ENCODE measurements at places on chromosomes 7 and 10.

- DNase-seq: no peak
Observed at GRCh38 chr7:87473986-87474385, 1.5 kb downstream of the ABCB4 start.

- no peak for DNase-seq
Observed at GRCh38 chr10:490891-491571, 198.4 kb downstream of the DIP2C start.

DNA sequence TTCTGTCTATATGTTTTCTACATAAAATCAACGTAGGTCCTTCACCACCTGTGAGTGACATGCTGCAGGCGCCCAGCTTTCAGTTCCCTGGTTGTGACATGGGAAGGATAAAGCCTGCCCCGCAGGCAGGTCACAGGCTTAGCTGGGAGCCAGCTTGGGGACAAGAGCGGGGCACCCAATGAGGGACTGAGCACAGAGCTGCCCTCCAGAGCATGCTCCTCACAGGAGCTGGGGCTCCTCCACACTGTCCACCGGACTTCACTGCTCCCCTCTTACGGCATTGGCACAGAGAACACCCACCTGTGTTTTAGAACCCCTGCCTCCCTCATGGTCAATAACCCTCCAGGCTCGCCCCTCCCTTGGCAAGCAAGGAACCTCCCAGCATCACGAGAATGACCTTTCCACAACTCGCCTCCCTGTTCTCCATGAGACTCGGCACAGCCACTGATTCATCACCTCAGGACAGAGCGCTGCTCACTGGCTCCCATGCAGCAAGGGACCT is 187.1 kb downstream of the TNS3 start:
- no peak for DNase-seq

DNA sequence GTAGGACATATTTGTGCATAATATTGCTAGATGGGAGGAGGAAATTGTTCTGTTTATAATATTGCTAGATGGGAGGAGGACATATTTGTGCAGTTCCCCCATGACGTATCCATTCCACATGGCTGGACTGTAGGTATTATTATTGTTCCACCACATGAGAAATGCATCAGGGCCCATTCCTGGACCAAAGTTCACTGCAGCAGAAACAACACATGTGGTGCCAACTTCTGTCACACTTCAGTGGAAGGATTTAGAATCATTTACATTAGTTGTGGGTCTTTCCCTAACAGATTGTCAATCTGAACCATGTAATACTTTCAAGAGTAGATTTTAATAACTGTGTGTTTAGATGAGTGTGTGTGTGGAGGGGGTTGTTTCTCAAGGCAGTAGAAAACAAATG is 32.7 kb upstream of the MACC1 start:
- no peak for DNase-seq

DNA sequence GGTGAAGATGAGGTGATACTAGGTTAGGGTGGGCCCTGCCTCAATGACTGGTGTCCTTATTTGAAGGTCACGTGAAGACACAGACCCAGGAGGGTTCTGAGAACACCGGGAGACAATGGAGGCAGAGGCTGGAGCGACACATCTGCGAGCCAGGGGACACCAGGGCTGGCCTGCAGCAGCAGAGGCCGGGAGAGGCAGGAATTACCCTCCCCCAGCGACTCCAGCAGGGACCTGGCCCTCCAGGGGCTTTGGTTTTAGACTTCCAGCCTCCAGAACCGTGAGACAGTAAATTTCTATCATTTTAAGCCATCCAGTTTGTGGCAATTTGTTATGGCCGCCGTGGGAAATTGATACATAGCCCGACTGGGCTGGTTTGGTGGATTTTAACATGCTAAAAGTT is 152.2 kb downstream of the DNAJB6 start:
- no peak for DNase-seq

DNA sequence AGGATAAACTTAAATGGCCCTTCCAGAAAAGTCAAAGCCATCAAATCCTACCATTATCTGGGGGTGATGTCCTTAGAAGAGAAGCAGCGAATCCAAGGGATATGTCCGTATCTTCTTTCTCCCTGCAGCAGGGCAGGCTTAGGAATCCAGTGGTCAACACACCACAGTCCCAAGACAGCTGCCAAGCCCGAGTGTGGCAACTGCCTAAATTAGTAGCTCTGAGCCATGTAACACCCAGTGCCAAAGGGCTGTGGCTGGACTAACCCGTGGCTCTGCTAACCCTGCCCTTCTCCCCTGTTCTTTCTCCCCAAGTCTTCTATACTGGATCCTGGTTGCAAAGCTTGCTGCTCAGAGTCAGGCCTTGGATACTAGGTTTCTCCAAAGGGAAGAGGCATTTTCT is 74.8 kb downstream of the CDK1 start:
- DNase-seq: no peak

DNA sequence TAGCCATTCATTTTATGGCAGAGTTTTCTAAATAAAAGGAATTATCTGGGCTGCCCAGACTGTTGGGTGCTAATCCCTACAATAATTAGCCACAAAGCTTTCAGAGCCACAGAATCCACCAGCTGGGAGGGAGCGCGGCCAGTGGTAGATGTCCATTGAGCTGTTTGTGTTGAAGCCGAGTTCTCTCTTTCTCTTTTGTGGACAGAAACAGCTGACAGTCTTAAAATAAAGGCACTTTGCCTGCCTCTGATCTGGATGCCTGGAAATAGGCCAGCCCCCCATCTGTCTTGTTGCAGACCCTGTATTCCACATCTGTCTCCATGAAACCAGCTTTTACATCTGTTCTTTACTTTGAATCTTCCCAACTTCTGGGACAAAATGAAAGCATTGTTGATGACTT is 66.1 kb downstream of the MTPN start:
- DNase-seq: peak; percentile 9

DNA sequence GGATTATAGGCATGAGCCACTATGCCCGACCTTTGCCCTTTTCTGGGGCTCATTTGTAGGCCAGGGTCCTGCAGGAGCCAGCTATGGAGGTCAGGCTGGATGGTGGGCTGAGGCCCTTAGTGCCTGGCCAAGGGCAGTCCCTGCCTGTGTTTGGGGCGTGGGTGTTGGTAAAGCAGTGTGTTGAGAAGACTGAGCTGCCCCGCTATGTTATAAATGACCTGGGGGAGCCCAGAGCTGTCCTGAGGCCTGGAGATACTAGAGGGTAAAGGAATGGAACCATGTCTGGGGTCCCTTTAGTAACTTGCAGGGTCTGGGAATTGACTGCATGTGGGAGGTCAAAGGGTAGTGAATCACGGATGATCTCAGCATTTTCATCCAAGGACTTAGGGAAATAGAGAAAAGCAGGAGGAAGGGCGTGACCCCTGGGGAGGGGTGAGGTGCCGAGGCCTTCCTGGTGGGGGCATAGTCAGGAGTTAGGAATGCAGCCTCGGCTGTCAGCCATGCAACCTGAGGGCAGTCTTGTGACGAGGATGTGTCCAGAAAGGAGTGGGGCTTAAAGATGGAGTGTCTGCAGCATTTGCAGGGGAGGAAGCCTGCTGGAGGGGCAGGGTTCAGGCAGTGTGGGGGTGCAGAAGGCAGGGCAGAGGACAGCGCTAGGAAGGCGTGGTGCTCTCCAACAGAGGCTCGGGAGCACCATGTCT is 31.5 kb downstream of the TMEM248 start:
- no peak for DNase-seq

DNA sequence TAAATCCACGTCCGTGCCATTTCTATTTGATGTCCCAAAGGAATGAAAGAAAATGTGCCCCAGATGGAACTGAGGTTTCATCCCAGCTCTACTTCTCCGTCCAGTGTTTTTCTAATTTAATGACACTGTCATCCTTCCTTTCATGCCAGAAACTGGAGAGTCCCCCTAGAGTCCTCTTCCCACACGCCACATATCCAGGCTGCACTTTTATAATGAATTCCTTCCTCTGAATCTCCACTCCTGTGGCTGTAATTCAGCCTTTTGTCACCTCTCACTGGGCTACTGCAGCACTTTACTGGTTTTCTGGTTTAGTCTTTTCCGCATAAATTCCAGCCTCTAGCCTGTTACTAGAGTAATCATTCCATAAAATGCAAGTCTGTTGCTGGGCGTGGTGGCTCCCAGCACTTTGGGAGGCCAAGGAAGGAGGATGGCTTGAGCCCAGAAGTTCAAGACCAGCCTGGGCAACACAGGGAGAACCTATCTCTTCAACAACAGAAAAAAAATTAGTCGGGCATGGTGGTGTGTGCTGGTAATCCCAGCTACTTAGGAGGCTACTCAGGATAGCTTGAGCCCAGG is 142.6 kb upstream of the RHEB start:
- DNase-seq: no peak

- DNase-seq: no peak
Observed at GRCh38 chr7:21373031-21373430, 54.9 kb upstream of the SP4 start.

- no peak for DNase-seq
Observed at GRCh38 chr7:130276796-130277762, 10.4 kb downstream of the CPA2 start.

- DNase-seq: no peak
Observed at GRCh38 chr7:18216270-18216669, 188.6 kb upstream of the PRPS1L1 start.

- DNase-seq: no peak
Observed at GRCh38 chr7:48102530-48102929, 13.5 kb downstream of the UPP1 start.

GRCh38 chr7:140455743-140456142 is 23.6 kb downstream of the MKRN1 start:
- DNase-seq: no peak

- no peak for DNase-seq
Observed at GRCh38 chr10:107701943-107702342, 537.4 kb upstream of the SORCS1 start.
